Central memory CD4-positive, alpha-beta T cell (primary cell): ENCODE measurements at places on chromosomes 11 and 22.
A peak's percentile ranks its signal among the peaks of the same experiment; 100 is the strongest.

GRCh38 chr11:131684111-131685060 lies 314.0 kb downstream of the NTM start:
- no peak for DNase-seq

DNA sequence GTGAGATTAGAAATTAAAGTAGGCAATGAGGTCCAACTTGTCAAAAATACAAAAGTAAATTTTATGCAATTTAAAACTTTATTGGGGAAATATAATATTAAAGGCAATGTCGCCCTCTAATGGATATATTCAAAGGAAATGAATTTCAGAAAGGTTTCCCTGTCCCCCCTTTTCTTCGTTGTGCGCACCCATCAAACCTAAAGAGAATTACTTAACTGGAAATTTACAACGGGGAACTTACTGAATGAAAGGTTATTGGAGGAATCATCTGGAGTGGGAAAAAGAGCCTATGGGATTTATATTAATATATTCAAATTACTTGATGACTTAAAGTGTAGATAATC lies 1.7 kb upstream of the ABTB2 start:
- DNase-seq: no peak

GRCh38 chr11:65559535-65559934 lies 1.4 kb upstream of the LTBP3 start:
- no peak for DNase-seq

DNA sequence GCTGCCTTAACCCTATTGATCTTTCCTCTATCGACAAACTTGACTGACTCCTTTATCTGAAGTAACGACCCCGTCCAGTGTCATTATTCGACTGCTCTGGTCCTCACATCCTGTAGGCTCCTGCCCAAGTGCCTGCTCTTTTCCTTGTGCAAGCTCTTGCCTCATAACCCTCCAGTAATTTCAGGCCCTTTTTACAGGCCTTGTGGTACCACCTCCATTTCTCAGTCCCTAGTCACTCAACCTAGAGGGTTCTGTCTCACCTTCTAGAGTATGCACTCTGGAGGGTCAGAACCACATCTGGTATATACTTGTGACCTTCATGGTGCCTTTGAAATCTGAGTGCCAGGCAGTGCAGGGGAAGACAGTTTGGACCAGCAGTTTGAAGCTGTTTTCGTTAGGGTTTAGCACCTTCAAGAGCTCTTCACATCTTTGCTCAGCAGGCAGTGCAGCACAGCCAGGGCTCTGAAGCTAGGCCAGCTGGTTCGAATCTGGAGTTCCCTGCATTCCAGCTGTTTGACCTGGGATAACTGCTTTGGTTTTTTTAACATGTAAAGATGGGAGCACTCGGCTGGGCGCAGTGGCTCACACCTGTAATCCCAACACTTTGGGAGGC lies 11.2 kb downstream of the SNRPD3 start:
- DNase-seq: no peak

- peak; percentile 75 for DNase-seq
Measured at GRCh38 chr22:20549232-20549841, 41.9 kb downstream of the MED15 start.

- no peak for DNase-seq
Measured at GRCh38 chr11:124867700-124868099, 2.5 kb downstream of the ROBO3 start.
